Activated CD8-positive, alpha-beta memory T cell treated with anti-CD3 and anti-CD28 coated beads for 1 hour (primary cell): ENCODE measurements at places on chromosomes 12 and 14.

DNA sequence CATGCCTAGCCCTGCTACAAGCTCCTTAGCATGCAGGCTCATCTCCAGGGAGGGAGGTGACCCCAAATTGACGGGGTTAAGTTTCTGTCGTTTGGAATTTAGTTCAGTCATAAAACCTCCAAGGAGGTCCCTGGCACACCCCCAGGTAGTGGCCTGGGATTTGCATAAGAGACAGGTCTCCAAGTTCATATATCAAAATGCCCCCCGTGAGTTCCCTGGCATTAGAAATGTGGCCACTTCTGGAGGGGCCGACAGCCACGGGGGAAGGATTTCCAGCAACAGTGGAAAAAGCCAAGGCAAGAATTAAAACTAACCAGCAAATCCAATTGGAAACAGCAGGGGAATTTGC lies 228.8 kb downstream of the BCL11B start:
- DNase-seq = no peak

GRCh38 chr14:23070262-23071129 lies 13.2 kb upstream of the CDH24 start:
- DNase-seq = no peak

DNA sequence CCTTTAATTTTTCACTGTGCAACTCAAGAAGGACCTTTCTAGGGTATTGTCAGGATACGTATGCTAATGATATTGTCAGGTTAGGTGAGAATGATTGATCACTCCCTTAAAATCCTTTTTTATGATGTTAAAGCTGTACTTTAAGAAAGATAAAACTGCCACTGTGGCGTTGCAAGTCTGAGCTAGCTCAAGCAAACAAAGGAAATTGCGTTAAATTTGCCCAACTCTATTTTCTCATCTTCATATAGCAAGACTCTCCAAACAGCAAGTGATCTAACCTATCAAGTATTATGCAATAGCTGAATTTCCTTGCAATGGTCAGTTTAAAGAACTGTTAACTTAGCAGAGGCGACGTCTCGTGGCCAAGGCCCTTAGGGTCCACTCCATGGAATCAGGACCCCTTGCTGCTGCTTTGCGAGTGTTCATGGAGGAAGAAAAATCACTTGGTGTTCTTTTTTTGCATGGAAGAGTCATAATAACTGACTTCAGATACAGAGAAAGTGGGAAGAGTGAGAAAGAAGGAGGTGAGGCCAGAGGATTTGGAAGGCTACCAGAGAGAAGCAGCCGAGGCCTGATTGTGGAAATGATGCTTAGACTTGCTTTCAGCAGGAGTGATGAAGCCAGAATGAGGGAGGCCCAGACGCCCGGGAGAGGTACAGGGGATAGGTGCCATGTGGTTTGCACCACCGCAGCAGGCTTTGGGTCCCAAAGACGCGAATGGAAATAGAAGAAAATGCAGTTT lies 2.5 kb downstream of the TRAF3 start:
- DNase-seq = no peak

DNA sequence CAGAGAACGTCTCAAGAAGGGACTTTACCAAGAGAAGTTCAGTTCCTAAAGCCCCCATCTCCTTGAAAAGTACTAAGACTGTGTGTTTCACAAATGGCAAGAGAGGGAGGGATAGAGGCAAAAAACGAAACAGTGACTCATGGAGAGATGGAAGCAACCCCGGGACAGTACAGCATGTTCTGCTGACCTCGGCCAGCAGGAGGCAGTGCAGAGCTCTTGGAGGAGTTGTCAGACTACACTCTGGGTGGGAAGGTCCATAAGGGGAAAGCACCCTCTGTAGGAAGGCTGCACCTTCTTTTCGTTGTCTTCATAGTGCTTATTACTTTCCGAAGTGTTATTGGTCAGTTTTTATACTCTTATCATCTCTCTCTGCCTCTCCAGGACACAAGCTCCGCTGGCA lies 525.2 kb upstream of the CCDC196 start:
- peak; percentile 41 for DNase-seq

GRCh38 chr12:93939641-93940325 lies 208.6 kb upstream of the PLXNC1 start:
- no peak for DNase-seq
